ENCODE measurements at places on chromosomes 11 and 22.

DNA sequence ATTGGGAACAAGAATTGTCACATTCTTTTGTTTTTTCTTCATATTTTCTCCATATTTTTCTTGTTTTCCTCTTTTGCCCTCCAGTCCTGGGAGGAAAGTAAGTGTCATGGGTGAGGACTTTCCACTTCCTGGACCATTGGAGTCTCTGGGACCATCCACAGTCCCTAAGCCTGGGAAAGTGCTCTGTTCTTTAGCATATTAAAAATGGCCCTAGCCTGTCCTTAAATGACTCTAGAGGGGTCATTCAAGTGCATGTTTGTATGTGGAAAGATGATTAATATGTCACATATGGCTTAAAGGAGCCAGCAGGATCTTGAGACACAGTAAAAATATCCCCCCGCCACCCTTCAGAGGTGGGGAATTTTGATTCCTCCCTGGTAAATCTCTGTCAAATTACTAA is 20.1 kb upstream of the SCGB1D1 start:
- no peak for DNase-seq

- no peak for DNase-seq
Measured at GRCh38 chr11:58805065-58805464, 39.4 kb downstream of the GLYATL2 start.

GRCh38 chr11:33691066-33691864 is 9.4 kb downstream of the C11orf91 start:
- no peak for DNase-seq

DNA sequence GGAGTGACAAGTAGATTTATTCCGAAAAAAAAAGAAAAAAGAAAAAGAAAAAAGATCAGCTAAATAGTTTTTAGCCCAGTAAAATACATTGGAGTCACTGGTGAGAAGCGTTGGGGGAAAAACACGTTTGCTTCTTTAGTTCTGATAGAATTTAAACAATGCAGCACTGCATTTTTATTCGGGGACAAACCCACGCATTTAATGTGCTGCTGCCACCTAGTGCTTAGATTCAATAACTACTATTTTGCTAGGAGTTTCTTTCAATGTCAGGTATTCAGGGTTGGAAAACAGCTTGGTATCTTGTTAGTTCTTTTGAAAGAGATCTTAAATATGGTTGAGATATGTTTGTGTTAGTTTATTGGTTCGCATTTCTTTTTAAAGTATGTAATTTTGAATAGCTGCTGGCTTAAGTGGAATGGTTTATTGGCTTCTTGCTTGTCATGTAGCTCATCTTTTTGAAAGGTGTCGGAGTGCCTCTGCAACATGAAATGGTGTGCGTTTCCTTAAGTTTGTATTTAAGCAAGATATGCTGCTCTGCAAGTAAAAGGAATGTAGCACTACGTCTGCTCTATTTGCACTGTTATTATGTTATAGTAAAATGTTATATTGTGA is 41.9 kb downstream of the SVIP start:
- DNase-seq: no peak

DNA sequence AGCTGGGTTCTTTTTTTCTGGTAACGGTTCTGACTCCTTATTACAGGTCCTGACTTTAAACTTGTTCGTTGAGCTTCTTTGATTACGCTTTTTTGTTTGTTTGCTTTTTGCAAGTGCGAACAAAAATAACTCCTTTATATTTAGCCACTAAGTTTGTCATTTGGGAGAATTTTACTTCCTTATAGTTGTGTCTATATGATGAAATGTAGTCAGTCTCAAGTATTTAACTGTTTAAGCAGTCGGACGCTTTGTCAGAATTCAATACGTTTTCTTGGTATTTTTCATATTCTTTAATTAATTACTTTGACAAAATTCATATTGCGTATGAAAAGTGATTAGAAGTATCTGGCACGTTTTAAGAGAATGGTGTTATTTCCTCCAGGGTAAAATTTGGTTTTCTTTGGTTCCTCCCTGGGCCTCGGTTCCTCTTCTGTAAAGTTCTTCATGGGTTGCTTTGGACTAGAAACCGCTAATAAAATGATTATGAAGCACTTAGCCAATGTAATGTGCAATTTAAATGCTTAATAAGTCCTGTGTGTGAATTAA is 1.3 kb downstream of the CBL start:
- DNase-seq: no peak

DNA sequence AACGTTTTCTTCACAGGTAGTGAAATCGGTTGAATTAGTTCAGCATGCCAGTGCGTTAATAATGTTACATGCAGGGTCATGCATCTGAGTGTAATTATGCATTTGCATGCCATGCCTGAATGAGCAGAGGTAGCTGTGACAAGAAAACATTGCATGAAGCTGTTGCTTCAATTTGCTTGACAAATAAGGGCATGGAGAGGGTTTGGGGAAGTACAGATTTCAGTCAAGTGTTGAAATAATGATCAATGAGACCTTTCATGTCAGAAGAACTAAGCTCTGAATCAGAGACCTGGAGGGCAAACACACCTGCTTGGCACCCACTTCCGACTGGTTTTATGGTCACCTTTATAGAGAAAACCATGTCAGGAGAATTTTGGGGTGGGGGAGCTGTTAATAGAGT is 221.4 kb downstream of the DBX1 start:
- DNase-seq: no peak

GRCh38 chr11:17230867-17231851 is 23.4 kb upstream of the PIK3C2A start:
- peak; percentile 60 for DNase-seq

DNA sequence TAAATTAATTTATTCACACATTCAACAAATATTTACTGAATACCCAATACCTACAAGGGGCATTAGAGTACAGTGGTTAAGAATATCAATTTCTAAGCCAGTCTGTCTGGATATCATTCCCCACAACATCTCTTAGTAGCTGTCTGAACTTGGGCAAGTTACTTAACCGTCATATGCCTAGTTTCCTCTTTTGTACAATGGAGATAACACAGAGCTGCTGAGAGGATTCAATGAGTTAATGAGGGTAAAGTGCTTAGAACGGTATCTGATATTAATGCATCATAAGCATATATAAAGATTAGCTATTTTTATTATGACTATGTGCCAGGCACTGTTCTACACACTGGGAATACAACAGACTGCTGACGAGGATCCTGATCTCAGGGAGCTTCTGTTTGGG is 116.4 kb downstream of the APOL5 start:
- no peak for DNase-seq

DNA sequence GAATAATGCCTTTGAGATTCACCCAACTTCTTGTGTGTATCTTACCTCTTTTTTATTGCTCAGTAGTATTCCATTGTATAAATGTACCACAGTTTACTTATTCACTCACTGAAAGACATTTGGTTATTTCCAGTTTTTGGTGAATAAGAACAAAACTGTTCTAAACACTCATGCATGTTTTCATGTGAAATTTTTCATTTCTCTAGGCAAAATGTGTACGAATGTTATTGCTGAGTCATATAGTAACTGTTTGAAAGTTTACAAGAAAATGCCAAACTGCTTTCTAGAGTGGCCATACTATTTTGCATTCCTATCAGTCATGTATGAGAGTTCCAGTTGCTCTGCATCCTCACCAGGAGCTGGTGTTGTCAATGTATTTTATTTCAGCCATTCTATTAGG is 8.8 kb upstream of the EMSY start:
- DNase-seq: no peak

DNA sequence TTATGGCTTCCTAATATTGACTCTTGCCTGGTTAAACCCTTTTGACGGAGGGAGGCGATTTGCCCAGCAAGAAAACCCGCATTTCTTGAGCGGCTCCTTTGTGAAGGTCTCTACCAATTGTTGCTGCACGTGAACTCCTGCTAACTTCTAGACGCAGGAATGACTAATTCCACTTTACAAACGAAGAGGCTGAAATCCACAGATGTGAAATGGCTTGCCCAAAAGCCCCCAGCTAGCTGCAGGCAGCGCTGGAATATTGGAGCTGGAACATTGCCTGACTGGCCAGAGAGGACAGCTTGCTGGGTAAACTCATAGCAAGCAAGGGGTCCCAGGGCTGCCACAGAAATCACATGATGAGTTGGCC is 542 bp downstream of the GCAT start:
- no peak for DNase-seq

GRCh38 chr22:32380991-32381390 is 23.3 kb downstream of the RFPL3 start:
- no peak for DNase-seq

- DNase-seq: no peak
Measured at GRCh38 chr11:2752923-2753322, 53.1 kb upstream of the KCNQ1OT1 start.

DNA sequence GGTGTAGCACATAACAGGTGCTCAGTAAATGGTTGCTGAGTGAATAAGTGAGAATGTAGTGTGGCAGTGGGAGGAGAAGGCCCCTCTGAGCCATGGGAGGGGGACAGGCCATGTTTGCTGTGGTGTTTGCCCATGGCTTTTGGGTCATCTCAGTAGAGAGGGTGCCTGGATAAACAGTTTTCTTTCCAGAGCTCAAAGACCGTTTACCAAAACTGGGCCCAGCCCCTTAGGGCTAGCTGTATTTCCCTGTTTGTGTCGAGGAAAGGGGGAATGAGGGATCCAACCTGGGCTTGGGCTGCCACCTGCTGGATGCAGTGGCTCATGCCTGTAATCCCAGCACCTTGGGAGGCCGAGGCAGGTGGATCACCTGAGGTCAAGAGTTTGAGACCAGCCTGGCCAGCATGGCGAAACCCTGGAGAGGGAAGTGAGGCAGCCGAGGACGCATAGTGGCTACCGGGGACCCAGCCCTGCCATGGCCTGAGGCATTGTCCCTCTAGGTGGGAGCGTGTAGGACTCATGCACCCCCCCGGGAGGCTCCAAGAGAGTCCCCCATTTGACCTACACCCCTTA is 8.7 kb upstream of the LTO1 start:
- DNase-seq: no peak

- no peak for DNase-seq
Measured at GRCh38 chr22:23790819-23791737, 4.3 kb downstream of the SMARCB1 start.

DNA sequence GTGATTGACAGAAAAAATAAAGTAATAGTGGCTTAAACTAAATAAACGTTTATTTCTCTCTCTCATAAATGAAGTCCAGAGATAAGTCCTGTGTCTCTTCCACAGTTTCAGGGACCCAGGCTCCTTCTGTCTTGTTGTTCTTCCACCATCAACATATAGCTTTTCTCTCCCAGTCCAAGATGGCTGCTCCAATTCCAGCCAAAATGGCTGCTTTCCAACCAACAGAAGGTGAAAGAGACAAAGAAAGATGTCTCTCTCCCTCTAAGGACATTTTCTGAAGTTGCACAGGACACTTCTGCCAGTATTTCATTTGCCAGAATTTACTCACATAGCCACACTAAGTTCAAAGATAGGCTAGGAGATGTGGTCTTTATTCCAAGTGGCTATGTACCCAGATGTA is 9.4 kb upstream of the PLEKHB1 start:
- no peak for DNase-seq

DNA sequence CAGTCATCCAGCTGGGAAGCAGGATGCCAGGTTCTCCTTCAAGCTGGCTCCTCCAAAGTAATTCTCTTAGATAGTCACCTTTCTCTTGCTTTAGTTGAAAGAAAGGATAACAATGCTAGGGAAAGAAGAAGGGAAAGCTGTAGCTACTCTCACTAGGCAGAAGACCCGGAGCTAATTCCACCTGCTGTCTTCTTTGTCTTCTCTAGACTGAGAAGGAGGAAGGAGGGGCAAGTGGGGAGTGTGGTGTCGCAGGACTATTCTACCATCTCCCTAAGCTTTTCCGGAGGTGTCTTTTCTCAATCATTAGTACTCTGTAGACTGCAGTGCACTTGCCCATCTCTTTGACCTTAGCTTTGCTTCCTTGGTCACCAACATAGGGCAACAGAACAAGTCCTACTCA is 162.8 kb downstream of the NCAM1 start:
- no peak for DNase-seq

- DNase-seq: no peak
Measured at GRCh38 chr11:69180726-69181125, 25.0 kb downstream of the SMIM38 start.

All from stimulated activated effector memory CD8-positive, alpha-beta T cell treated with anti-CD3 and anti-CD28 coated beads, Interleukin-12 subunit alpha, Interleukin-12 subunit beta, amount 100 ng/mL, for 72 hours (primary cell).